ENCODE measurements at places on chromosomes 1 and 21. TPM values are rescaled to one million over a fixed set of nuclear protein-coding genes. Genes with fewer than 3 reads are reported as not detected.

SH2D2A gene
- total RNA-seq, result 0.87 TPM

MFAP2 gene
- total RNA-seq, result 1.7 TPM

STUM gene
- total RNA-seq, result 1.7 TPM

CLDN14 gene
- total RNA-seq, result not detected

KIF17 gene
- total RNA-seq, result 2.7 TPM

POMGNT1 gene
- 203 TPM for total RNA-seq

PRPF38B gene
- total RNA-seq, result 15.9 TPM

LRRC7 gene
- 3.3 TPM for total RNA-seq

RPS27 gene
- total RNA-seq, result 1,013 TPM

SERPINC1 gene
- total RNA-seq, result not detected

PLXNA2 gene
- 22.4 TPM for total RNA-seq

WNT9A gene
- 10.8 TPM for total RNA-seq

ROR1 gene
- 13.4 TPM for total RNA-seq

PADI2 gene
- 0.83 TPM for total RNA-seq

MMEL1 gene
- total RNA-seq, result not detected

SLC5A9 gene
- total RNA-seq, result 0.31 TPM

TNFRSF18 gene
- not detected for total RNA-seq
